ENCODE measurements at places on chromosomes 2 and 18. TPM values are rescaled to one million over a fixed set of nuclear protein-coding genes. Genes with fewer than 3 reads are reported as not detected.

The SOWAHC gene
- total RNA-seq: 8.8 TPM

The DCC gene
- 0.40 TPM for total RNA-seq

The ACSL3 gene
- total RNA-seq: 63.2 TPM

The SIX3 gene
- total RNA-seq: not detected

The DSG1 gene
- 0.14 TPM for total RNA-seq

The GRP gene
- not detected for total RNA-seq

The NYAP2 gene
- total RNA-seq: not detected

The HOXD3 gene
- 25.1 TPM for total RNA-seq

The SCYGR5 gene
- not detected for total RNA-seq

The CRACDL gene
- total RNA-seq: 1.5 TPM

The B3GNT7 gene
- 4.1 TPM for total RNA-seq

The KCTD1 gene
- 1.2 TPM for total RNA-seq

The UPP2 gene
- total RNA-seq: not detected

The KATNAL2 gene
- total RNA-seq: 2.8 TPM

The GAL3ST2 gene
- not detected for total RNA-seq

The GPR45 gene
- not detected for total RNA-seq

The MOGAT1 gene
- not detected for total RNA-seq

The HMSD gene
- not detected for total RNA-seq

The ACYP2 gene
- total RNA-seq: 10.3 TPM

The SLC9A4 gene
- total RNA-seq: 1.2 TPM

The ZNF236 gene
- 16.7 TPM for total RNA-seq

The DHRS9 gene
- total RNA-seq: 0.26 TPM

The FOXI3 gene
- not detected for total RNA-seq

The UBXN4 gene
- total RNA-seq: 111 TPM

The DUSP28 gene
- total RNA-seq: 2.3 TPM

The CYP27A1 gene
- total RNA-seq: 15.7 TPM

The KCNJ3 gene
- total RNA-seq: not detected

The FBXO48 gene
- total RNA-seq: not detected

The ITGB6 gene
- total RNA-seq: 0.59 TPM

The APOB gene
- total RNA-seq: 0.41 TPM

The CHMP3 gene
- total RNA-seq: 143 TPM

The DAW1 gene
- 0.29 TPM for total RNA-seq

The DUSP2 gene
- 2.6 TPM for total RNA-seq
